Kidney (tissue), 22 donors: ENCODE measurements at places on chromosomes 13 and 19. TPM values are rescaled to one million over a fixed set of nuclear protein-coding genes. Genes with fewer than 3 reads are reported as not detected.

GRCh38 chr19:19385896-19386869, 19.3 kb upstream of the GATAD2A start:
- no peak for DNase-seq

DNA sequence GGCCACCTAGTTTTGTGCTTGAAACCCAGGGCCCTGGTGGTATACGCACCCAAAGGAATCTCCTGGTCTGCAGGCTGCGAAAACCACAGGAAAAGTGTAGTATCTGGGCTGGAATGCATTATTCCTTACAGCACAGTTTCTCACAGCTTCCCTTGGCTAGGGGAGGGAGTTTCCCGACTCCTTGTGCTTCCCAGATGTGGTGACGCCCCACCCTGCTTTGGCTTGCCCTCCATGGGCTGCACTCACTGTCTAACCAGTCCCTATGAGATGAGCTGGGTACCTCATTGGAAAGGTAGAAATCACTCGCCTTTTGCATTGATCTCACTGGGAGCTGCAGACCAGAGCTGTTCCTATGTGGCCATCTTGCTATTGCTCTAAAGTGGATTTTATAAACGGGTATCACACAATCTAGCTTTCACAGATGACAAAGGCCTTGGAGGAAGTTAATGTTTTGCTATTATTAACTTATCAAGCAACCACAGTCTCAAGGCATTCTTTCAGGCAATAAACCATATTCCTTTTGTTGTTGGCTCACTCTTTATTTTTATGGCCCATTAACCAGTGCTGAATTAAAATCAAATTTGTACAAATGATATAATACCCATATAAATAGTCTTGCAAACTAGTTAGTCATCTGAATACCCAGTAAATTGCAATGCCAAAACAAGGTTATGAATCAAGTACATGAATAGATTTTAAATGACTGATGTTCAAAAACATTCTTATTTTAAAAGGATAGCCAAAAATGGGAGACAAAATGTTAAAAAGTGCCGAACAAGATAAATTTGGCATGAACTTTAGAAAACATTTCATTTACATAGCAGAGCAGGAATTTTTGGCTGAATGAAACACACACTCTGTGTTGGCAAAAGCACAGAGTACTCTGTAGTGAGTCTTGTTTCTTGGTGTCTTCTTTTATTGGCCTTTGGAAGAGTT, 475.4 kb upstream of the ARGLU1 start:
- DNase-seq: peak; percentile 61

DNA sequence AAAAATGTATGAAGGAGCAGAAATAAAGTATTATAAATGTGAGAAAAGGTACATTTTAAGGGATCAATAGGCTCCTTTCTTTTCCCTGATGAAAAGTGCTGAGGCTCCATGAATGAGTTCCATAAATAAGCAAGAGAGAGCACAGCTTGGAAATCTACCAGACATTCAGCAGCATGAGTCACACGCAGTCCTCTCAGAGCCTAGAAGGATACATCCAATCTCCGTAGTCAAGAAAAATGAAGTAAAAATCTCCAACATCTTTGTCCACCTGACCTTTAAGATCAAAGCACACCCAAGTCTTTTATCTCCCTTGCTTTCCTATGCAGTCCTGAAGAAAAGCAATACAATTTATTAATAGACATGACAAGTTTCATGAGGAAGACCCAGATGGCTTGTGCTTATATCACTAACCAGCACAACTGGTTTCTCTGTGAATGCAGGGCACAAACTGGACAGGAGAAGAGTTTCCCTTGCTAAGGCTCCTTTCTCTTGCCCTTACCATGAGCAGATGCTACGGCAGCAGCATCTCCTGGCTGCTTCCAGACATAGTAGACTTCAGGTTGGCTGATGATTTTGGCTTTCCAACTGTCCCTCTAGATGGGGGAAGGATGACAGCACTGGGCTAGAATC, 730.8 kb downstream of the EFNB2 start:
- no peak for DNase-seq

- DNase-seq: no peak
Measured at GRCh38 chr13:97110936-97111335, 111.2 kb upstream of the MBNL2 start.

DNA sequence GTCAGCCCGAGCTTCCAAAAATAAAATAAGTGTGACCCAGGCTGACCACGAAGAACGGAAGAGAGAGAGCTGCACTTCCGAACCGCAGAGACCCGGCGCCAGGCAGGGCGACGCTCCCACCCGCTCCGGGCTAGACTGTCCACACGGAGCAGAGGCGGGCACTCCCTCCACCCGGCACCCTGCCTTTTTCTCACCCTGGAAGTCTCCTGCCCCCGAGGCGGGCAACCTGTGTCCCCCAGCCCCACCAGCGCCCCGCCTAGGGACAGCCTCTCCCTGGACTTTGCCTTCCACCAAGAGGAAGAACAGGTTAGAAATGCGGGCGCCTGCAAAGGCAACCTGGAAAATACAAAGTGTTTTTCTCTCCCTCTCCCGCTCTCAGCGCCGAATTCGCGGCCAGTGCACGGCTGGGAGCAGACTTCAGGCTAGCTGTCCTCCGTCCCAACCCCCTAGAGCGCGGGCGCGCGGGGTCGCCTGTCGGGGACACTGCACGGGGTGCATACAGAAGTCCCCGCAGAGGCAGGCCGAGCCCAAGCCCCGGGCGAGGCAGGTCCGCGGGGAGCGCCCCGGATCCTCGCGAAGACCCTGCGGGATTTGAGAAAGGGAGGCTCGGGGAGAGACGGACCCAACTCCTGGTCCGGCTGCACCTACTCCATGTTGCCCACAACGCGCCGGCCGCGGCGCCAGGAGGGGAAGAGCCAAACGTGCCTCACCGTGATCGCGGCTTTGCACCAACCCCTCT, 845 bp downstream of the SPRY2 start:
- DNase-seq: peak; percentile 56

GRCh38 chr13:68644611-68645010, 1414.5 kb upstream of the PCDH9 start:
- DNase-seq: no peak

The BICRA gene
- 14.7 TPM for total RNA-seq
